ENCODE measurements at places on chromosomes 7 and 10.

GRCh38 chr7:15527648-15528047, 34.2 kb downstream of the AGMO start:
- DNase-seq = no peak

DNA sequence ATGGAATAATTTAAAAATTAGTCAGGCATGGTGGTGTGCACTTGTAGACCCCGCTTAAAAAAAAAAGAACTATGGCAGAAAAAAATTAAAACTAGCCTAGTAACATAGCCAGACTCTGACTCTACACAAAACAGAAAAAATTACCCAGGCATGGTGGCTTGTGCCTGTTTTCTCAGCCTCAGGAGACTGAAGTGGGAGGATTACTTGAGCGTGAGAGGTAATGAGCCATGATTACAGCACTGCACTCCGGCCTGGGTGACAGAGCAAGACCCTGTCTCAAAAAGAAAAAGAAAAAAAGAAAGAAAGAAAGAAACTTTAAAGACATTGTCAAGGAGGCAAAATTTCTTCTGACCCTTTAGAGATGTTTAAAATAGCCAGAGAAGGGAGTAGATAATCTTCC, 109.0 kb upstream of the TMEM106B start:
- no peak for DNase-seq

DNA sequence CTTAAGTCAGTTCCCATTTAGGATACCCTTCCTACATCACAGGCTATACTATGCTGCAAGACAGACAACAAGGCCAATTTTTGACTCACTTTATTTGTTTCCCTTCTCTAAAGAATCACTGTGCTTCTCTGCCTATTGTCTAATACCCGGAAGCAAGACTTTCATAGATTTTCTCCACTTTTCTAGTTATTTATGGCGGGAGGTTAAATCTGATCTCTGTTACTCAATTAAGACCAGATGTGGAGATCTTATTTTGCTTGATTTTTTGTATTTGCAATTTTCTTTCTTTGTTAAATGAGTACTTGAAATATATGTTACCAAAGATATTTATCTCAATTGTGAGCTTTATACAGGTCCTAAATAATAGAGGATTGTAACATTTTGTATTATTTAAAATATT, 511.5 kb downstream of the ATRNL1 start:
- no peak for DNase-seq

- DNase-seq = no peak
Measured at GRCh38 chr10:14141283-14141682, 189.4 kb downstream of the FRMD4A start.

DNA sequence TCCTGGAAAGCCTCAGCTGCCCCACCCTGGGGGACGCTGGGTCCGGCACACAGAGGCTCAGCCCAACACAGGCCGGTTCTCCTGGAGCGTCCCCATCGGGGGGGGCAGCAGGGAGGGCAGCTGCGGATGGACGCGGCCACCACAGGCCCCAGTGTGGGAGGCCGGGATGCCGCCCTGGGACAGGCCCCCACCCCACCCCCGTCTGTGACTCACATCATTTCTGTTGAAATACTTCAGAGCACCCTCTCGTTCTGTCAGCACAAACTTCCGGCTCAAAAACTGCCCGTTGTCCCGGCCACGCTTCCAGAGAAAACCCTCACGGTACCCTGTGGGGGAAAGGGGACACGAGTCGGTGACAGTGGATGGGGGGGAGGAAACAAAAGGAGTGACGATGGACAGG, 28.5 kb downstream of the GET4 start:
- DNase-seq = no peak

DNA sequence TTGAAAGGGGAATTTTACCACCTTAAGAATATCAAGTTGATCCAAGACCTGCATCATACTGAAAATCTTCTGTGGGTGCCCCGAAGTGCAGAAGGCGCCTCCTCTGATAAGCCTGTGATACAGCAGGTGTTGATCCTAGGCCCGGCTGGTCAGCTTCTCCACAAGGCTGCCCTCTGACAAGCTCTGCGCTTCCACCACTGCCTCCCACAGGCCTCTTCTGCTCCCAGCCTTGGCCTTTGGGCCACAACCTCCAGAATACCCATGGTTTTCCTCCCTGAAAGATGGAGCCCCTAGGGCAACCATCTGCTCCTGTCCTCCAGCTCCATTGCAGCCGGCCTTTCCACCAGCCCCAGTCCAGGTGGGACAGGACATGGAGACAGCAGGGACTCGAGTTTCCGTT, 5.6 kb upstream of the OGDHL start:
- DNase-seq = no peak

GRCh38 chr10:119005362-119006043, 24.0 kb upstream of the NANOS1 start:
- DNase-seq = no peak

DNA sequence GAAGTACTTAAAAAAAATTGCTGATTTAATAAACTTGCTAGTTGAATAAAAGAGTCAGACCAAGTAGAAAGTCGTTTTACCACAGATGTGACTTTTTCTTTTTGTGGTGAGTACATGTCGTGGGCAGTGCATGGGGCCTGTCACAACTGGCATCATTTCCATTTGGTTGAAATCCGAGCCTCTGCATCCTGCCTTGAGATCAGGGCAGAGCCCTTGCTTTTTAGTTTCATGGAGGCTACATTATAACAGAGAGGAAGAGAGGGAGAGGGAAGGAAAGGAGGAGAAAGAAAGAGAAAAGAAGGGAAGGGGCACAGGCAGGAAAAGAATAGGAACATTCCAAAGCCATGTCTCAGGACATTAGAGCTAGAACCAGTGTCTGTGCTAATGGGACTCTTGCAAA, 20.4 kb upstream of the INSYN2A start:
- no peak for DNase-seq

- DNase-seq = no peak
Measured at GRCh38 chr10:25017154-25017590, 760 bp downstream of the THNSL1 start.
